ENCODE measurements at places on chromosomes 5 and 9. TPM values are rescaled to one million over a fixed set of nuclear protein-coding genes. Genes with fewer than 3 reads are reported as not detected.

GFI1B gene
- total RNA-seq, result not detected

PFDN1 gene
- 51.8 TPM for total RNA-seq

PCDHGB7 gene
- total RNA-seq, result 5.9 TPM

IL17B gene
- not detected for total RNA-seq

EPB41L4B gene
- under 0.01 TPM for total RNA-seq

ANKRD34B gene
- total RNA-seq, result not detected

ENC1 gene
- 8.1 TPM for total RNA-seq

PCDHGA8 gene
- total RNA-seq, result 1.8 TPM

TTC16 gene
- 0.20 TPM for total RNA-seq

MEGF10 gene
- 0.39 TPM for total RNA-seq

ARID3C gene
- total RNA-seq, result under 0.01 TPM

BSPRY gene
- not detected for total RNA-seq

SUSD3 gene
- 4.0 TPM for total RNA-seq

RAI14 gene
- total RNA-seq, result 173 TPM

EGR1 gene
- 0.73 TPM for total RNA-seq

NUTM2F gene
- not detected for total RNA-seq

OLFML2A gene
- total RNA-seq, result 47.8 TPM

GNAQ gene
- 25.0 TPM for total RNA-seq

IFNA13 gene
- total RNA-seq, result not detected

PCDHA9 gene
- under 0.01 TPM for total RNA-seq

NR5A1 gene
- total RNA-seq, result not detected

FABP6 gene
- total RNA-seq, result not detected

NR6A1 gene
- total RNA-seq, result 0.39 TPM

ZFYVE16 gene
- 17.6 TPM for total RNA-seq

NEUROG1 gene
- total RNA-seq, result not detected
